Cardiac muscle cell (in vitro differentiated cells and primary cell): ENCODE measurements at places on chromosomes 13 and 19. TPM values are rescaled to one million over a fixed set of nuclear protein-coding genes. Genes with fewer than 3 reads are reported as not detected.

GRCh38 chr19:23906835-23907234, 7.9 kb upstream of the ZNF726 start:
- no peak for DNase-seq
- H3K4me1 ChIP-seq, result no peaks in the 10 kb centered on the region
- no peaks in the 10 kb centered on the region for H3K36me3 ChIP-seq
- no peaks in the 10 kb centered on the region for H3K27me3 ChIP-seq

- H3K27me3 ChIP-seq, result no peaks in the 10 kb centered on the region
- H3K36me3 ChIP-seq, result no peaks in the 10 kb centered on the region
- H3K4me1 ChIP-seq, result peaks cover 43% of the 10 kb centered on the region
- no peak for DNase-seq
Observed at GRCh38 chr19:9786342-9786741, 17.8 kb upstream of the ZNF846 start.

DNA sequence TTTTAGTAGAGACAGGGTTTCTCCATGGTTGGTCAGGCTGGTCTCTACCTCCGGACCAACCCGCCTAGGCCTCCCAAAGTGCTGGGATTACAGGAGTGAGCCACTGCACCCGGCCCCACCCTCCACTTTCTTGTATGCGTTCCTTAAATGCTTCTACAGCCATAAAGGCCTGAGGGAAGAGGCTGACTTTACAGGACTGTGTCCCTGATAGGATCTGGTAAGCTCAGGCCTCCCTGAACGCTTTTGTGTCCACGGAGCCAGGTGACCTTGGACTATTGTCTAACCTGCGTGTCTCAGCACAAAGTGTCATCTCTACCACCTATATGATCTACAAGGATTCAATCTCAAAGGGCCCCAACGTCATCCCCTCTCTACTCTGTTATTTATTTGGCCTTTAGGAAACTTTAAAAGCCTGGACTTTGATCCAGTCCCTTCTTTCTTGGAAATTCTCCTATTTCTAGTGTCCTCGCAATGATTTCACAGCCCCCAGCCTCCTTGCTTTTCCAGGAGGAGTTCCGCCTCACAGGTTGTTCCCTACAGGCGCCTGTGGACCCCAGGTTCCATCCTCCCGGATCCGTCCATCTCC, 701 bp downstream of the ZNF552 start:
- peak; percentile 6 for DNase-seq
- peaks cover 9% of the 10 kb centered on the region for H3K4me1 ChIP-seq
- H3K27me3 ChIP-seq, result no peaks in the 10 kb centered on the region
- peak overlapping the region; percentile 87 for H3K27ac ChIP-seq
- H3K4me3 ChIP-seq, result peak overlapping the region; percentile 73

Gene ERICH4
- not detected in 2 replicates for total RNA-seq

- no peak overlapping the region for H3K4me3 ChIP-seq
- DNase-seq, result no peak
- H3K4me1 ChIP-seq, result no peaks in the 10 kb centered on the region
Observed at GRCh38 chr13:27151798-27152599, 19.6 kb downstream of the USP12 start.

Gene KLK3
- total RNA-seq, result not detected in 2 replicates

Gene ZNF85
- total RNA-seq, result 6.5 and 11.7 TPM in 2 replicates

Gene CABP5
- not detected in 2 replicates for total RNA-seq

DNA sequence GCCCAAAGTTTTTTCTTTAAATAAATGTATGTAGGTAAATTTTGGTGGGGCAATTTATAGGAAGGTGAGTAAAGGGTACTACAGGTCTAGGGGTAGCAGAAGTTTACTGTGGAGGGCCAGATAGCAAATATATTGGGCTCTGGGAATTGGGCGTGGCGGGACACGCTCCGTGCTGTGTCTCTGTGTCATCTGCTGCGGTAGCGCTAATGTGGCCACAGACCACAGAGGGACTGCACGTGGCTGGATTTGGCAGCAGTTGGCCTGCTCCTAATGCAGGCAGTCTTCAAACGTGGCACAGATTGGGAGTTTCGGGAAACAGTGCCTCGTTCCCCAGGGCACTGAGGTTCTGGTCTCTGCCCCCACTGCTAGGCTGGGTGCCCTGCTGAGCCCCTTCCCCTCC, 16.6 kb upstream of the MYDGF start:
- no peak for DNase-seq
- no peaks in the 10 kb centered on the region for H3K4me1 ChIP-seq
- H3K27ac ChIP-seq, result peak overlapping the region; percentile 86
- peaks cover 7% of the 10 kb centered on the region for H3K36me3 ChIP-seq
- H3K4me3 ChIP-seq, result no peak overlapping the region
